Hematopoietic multipotent progenitor cell treated with erythropoietin and hydrocortisone succinate and interleukin-3 and kit ligand, for 15 days (in vitro differentiated cells): ENCODE measurements at places on chromosomes 7 and 10.
A peak's percentile ranks its signal among the peaks of the same experiment; 100 is the strongest.

- no peak for DNase-seq
Measured at GRCh38 chr7:123131556-123131955, 68.2 kb downstream of the SLC13A1 start.

DNA sequence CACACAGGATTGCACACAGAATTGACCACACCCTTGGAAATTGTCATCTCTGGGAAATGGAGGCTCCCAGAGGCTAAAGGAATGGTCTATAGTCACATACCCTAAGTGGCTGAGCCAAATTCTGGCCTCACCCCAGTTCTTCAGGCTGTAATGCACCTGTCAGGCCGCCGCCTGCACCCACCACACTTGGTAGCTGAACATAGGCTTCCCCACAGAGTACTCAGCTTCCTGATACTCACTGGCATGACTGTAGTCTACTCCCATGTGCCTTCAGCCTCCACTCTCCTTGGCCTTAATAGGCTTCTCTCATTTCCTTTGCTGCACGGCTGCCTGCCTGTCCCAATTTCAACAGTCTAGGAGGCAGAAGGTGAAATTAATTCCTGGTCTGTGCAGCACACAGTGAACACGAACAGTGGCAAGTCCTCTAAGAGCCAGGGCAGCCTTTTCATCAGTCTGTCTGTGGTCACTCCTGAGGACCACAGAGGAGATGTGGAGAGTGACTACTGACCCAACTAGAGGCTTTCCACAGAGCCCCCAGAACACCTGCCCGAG lies 42.5 kb downstream of the NUDCD3 start:
- DNase-seq = no peak

GRCh38 chr10:79434223-79434687 lies 11.2 kb downstream of the ZCCHC24 start:
- no peak for DNase-seq

DNA sequence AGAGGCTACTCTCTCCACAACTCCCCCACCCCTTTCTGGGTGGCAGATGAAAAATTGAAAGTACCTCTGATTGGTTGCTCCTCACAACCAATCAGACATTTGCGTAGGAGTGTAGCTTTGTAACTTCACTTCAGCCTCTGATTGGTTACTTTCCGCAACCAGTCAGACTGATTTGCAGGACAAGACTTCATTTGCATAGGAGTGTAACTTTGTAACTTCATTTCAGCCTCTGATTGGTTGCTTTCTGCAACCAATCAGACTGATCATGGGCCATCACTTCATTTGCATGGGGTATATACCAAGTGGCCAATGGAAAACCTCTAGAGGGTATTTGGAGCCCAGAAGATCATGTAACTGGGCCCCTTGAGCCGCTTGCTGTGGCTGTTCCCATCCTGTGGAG lies 25.6 kb downstream of the CDNF start:
- DNase-seq = no peak

DNA sequence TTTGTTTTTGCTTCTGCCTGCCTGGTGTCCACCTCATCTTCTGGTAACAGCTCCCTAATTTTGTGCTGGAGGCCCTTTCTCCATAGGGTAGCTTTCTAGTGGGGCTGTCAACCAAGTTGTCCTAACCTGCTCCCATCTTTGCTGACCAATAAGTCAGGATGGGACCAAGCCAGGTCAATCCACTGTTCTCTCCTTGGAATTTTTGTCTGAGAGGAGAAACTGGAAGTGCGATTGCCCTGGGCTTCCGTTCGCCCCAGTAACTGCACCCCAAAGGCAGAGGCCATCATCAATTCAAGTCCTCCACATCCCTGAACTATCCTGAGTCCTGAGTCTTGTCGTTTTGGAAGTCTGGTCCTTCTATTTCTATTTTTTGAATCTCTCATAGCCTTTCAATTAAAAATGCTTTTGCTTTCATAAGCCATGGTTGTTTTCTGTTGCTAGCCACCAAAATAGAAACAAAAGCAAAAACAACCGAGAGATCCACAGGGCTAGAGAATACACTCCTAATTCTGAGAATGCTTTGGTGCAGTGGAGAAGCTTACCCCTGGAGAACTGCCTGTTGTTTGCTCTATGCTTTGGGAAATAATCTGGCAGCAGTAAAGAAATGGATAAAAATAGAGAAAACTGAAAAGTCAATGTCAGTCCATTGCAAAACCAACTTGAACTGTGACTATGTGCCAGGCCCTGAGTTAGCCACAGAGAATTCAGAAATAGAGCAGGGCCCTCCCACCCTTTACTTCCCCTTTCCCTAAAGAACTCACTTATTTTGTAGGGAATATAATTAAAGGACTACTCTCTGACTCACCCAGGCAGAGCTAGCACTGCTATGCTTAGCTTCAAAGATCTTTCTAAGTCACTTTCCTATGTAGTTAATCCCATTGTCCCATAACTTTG lies 368.1 kb downstream of the CXCL12 start:
- DNase-seq = no peak

GRCh38 chr10:123645615-123646014 lies 20.5 kb upstream of the GPR26 start:
- DNase-seq = no peak

DNA sequence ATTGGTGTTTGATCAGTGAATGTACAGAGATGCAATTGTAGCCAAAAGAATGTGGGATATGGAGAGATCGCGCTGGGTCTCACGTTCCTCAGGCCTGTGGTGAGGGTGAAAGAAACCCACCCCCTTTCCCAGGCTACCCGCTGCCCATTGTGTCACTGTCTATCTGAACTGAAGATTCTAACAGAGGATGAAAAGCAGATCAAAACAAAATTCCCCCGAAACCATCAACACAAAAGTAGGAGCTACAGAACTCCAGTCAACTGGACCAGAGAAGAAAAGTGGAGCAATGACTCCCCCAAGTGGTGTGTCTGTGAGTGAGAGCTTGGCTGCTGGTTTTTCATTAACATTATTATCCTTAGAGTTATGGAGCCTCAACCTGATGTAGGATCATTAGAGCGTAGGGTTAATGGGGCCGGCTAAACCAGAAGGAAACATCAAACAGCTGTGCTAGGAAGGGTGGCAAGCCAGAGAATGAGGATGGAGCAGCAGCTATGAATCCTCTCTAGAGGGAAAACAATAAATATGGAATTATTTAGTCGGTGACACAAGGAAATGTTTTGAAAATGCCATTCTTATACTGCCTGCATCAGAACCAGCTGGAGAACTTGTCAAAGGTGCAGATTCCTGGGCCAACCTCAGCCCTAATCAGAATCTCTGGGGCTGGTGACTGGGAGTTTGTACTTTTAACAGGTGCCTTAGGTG lies 38.3 kb downstream of the AKR1B1 start:
- DNase-seq = peak; percentile 5
